ENCODE measurements at places on chromosomes 12 and 14.

DNA sequence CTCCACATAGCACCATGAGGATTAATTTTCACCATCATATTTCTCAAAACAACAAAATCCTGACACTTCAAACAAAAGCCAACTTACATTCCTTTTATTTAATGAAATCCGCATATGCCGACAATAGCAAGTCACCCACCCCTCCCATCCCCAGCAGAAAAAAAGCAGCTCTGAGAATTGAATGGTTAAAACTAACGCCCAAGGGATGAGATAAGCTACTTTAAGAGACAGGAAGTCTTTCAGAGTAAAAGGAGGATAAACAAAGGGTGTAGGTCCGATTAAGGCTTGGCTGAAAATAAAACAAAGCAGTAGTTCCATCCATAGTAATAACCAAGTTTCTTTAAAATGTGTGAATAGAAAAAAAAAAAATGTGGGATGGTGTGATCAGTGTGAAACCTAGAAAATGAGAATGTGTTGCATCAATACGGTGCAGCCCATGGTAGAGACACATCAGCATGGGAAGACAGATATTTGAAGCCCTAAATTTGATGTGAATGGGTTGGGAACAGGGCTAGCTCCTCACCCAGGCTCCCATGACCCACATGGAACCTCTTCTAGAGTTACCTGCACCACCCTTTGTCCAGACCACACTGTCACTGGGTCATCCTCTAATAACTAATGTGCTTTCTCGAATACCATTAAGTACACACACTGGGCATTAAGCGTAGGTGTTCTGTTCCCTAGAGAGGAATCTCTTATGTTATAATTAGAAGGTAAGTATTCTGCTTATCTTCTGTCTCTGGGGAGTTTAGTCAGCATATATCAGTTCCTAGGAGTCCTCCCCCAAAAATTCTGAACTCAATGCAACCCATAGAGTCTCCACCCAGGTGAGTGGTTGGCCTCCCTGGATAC lies 31.7 kb downstream of the RTRAF start:
- no peak for DNase-seq

DNA sequence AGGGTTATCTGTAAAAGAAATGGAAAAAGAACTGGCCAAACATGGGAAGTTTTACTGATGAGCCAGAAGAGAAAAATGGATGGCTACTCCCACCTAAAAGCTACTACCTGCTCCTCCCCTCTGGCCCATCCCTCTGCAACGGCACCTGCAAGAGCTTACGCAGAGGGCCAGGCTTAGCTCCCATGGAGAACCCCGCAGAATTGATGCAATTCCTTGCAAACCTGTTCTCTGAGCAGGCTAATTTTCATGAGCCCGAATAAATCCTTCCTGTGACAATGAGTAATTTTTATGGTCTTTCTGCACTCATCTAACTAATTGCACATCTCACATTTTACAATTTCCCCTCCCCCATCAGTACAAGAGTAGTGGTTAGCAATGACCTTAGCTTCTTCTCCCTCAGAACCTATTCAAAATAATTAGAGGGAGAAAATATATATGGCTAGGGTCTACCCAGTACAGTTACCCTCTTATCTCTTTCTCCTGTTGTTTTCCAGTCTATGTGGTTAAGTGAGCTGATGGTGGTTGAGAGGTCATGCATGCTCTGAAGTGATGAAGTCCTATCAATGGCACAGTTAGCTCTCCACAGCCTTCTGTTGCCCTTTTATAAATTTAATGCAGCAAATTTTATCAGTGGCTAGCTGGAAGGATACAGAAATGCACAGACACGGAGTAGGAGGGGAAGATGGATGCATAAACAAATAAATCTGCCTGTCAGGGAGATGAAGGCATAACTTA lies 67.7 kb upstream of the NTF3 start:
- no peak for DNase-seq

DNA sequence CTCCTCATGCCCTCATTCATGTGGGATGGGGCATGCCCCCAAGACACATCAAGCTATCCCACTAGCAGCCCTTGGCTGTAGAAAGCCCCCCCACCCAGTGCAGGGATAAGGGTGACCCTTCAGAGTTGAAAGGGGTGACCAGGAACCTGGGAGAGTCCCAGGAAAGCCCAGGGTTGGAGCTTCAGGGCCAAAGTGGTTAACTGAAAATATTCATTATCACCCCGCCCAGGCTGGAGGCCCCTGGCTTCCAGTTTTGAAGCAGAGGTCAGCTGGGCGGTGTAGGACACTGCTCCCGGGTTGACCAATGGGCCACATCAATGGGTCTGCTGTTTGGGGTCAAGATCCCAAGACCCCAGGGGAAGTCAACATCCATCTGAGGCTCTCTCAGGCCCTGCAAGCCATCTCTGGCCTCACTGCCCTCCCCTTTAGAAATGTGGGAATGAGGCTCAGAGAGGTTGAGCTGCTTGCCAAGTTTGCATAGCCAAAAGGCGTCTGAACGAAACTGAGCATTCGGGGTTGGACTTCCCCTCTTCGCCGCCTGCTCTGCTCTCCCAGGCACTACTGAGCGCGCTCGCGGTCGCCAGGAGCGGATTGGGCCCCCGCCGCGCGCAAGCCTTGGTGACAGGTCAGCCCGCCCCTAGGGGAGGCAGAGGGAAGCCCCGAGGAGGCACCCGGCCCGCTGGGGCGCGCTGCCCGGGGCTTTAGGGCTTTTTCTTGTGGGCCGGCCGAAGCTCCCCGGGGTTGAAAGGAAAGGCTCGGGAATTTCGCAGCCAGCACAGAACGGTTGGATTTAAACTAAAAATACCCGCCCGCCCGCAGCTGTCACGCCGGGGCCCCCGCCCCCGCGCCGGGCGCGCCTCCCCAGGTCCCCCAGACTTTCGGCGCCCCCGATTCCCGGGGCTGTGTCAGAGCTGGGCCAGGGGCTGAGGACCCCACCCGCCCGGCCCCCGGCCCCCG lies 576 bp downstream of the SYNE3 start:
- peak; percentile 70 for DNase-seq

DNA sequence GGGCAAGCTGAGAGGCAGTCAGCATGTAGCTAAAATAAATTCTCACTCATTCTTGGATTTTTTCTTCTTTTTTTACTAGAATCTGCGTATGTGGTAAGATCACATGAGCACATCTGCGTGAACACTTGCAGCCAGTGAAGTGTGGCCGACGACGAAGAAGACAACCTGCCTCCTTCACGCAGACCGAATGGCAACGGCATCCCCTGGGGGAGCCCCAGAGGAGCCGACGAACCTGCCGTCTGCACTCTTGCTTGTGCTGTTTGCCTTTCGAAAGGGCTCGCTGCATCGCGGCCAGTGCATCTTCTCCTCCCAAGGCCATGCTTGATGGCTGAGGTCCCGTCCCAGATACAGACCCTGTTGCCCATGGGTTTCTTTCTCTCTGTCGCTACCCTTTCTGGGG lies 113.8 kb downstream of the KCNK10 start:
- DNase-seq = no peak

- no peak for DNase-seq
Observed at GRCh38 chr14:55512421-55512820, 67.6 kb upstream of the KTN1 start.

DNA sequence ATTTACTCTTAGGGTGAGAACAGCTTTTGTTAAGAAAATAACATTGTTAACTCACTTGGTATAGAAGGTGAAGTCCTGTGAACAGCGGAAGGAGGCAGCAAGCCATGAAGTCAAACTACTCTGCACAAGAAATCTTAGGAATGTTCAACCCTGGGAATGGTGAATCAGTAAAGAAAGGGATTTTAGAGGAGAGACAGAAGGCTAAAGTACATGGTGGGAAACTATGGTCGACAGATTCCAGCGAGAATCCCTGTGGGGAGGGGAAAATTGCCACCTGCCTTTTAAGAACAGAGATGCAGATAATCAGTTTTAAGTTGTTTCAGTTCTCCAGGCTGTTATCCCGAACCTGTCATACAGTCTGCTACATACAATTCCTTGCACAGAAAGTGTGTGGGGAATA lies 63.2 kb upstream of the PTPRR start:
- no peak for DNase-seq

GRCh38 chr12:98151105-98151590 lies 364.2 kb upstream of the TMPO start:
- DNase-seq = no peak

GRCh38 chr14:97106166-97106565 lies 309.0 kb downstream of the VRK1 start:
- no peak for DNase-seq

GRCh38 chr14:62027958-62028357 lies 265.7 kb downstream of the SNAPC1 start:
- no peak for DNase-seq

All from NCI-H1694 treated with DMSO at 0.1 percent for 48 hours (cell line).